ENCODE measurements at places on chromosomes 6 and 20.

DNA sequence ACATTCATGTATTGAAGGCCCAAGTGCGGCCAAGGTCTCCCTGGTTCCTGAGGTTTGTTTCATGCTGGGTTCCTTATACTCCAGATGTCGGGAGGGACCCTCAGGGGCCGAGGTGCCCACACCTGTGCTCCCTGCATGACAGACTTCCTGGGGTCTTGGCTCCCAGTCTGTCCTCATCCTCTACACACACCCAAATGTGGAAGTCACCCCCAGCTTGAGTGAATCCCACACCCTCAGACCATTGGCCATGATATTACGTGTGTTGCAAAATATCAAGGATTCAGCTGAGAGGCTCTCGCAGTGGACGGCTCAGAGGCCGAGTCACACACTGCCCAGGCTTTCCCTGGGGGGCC, 82.2 kb upstream of the DUSP22 start:
- DNase-seq: no peak

- DNase-seq: no peak
These were observed 6.5 kb downstream of the DDR1 start for GRCh38 chr6:30890646-30891449.

DNA sequence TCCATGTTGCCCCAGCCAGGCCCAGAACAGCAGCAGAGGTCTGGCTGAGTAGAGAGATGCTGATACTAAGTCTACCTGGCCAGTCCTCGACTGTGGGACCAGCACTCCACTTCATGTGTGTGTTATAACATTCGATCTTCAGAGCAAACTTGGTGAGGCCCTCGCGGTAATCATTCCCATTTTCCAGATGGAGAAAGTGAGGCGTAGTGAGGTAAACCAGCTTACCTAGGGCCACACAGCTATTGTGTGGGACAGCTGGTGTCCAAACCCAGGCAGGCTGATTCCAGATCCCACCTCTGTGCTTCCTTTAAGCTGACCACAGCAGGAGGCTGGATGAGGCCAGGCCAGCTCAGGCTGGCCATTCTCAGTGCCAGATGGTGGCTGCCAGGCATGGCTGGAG, 47.7 kb upstream of the SLC32A1 start:
- no peak for DNase-seq

DNA sequence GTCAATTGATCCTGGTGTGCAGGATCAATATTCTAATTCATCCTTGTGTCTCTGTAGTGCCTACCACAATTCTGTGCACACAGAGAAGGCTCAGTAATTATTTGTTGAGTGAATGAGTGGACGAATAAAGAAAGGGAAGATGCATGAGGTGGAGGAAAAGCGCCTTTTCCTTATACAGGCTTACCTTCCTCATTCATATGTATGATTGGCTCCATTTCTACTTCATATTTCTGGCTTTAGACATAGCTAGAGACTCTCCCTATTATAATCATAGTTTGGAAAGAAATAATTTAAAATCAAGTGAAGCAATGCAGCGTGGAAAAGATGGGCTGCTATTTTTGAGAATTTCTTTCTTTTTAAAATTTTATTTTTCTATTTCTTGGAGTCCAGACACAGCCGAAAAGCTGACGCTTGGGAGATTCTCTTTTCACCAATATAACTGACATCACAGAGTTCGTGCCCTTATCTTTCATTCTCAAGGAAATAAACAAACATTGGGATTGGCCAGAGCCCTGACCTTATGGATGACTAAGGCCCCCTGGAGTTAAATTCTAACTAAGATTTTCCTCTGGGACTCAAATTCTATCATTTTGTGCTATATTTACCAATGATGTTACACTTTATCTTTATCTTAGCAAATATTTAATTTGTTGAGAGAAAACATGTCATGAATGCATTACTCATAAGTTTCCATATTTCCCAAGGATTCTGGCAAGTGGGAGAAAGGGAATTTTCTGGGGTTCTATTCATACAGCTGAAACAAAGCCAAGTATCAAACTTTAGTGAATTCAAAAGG, 48.1 kb downstream of the PRL start:
- DNase-seq: no peak

DNA sequence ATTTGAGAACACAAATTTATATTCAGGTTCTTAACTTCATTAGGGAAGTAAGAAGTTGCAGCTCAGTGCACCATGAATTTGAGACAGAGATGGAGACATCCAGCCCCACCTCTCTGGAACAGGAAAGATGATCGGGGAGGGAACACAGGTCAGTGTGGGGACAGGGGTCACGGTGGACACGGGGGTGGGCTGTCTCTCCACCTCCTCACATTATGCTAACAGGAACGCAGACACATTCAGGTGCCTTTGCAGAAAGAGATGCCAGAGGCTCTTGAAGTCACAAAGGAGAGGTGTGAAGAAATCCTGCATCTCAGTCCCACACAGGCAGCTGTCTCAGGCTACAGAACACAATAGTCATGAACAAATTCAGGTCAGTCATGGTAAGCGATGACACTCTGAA, 3.1 kb downstream of the HLA-C start:
- no peak for DNase-seq

GRCh38 chr6:130982135-130982534, 80.9 kb downstream of the EPB41L2 start:
- no peak for DNase-seq

- no peak for DNase-seq
These were observed 249.1 kb downstream of the FOXC1 start for GRCh38 chr6:1858859-1859258.

- DNase-seq: no peak
These were observed 10.4 kb downstream of the SERPINB6 start for GRCh38 chr6:2960935-2961334.

GRCh38 chr6:20271818-20272217, 59.5 kb upstream of the MBOAT1 start:
- no peak for DNase-seq

- DNase-seq: no peak
These were observed 51.1 kb downstream of the RALGAPB start for GRCh38 chr20:38523697-38524096.

GRCh38 chr6:96844530-96844929, 7.3 kb upstream of the GPR63 start:
- DNase-seq: no peak

DNA sequence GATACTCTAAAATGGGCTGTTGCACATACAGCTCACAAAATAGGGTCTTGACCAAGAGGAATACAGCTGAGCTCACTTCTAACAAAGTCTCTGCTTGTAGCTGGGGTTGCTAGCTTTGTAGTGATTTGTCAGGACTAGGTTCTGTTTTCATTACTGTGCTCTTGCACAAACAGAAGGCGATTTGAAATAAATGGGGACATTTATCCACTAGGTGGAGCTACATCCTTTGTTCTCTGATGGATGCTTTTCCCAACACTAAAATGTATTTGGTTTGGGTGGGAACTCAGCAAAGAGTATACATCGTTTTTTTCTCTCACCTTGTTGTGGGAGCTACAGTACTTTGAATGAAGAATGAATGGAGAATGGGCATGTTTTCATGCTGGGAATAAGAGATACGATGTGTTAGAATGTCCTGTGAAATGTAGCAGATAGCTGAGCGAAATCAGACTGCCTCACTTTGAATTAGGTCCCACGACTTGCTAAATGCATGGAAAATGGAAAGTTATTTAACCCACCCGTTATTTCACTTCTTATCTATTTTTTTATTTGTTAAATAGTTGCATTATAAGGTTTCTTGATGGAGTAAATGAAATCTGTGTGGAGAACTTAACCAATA, 494.7 kb upstream of the MAP3K7 start:
- no peak for DNase-seq

- no peak for DNase-seq
These were observed 717 bp downstream of the CSNK2A1 start for GRCh38 chr20:542777-543368.

DNA sequence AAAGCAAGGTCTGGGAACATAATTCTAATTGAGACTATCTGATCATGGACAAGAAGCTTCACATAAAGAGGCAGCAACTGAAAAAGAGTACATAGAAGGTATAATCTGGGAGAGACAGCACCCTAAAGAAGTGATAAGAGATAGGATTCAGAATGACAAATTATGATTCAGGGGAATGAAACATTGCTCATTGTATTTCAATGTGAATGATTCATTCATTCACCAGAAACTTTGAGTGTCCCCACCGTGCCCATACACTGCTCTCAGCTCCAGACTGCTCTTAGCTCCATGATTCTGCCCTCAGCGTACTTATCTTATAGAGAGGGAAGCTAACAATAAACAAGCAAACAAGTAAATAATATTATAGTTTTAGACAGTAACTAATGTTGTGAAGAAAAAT, 329.3 kb upstream of the IRAK1BP1 start:
- no peak for DNase-seq

DNA sequence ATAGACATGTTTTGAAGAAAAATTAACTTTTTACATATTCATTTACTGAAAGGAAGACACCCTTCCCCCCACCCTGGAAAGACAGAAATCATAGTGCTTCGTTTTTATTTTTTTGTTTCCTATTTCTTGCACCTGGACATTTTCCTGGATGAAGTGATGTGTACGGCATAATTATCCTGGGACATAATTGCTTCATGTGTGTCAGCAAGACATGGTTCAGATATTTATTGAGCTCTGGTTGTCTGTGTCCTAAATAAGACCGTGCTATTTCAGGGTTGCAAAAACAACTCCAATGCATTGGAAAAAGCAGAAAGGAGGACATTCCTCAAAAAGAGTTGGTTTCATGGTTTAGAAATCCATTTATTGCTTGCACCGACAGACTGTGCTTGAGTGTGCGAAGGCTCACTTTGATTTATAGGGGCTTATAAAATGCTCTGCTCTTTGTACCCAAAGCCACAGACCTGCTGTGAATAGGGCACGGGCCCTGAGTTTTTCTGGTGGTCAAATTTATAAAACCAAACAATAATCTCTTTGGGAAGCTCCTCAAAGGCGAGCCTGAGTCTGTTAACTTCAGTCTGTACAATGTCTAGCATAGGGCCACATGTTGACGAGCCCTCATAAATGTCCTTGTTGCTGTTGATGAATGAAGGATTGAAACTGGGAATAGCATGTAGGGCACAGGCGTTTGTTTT, 179.5 kb downstream of the SOX4 start:
- no peak for DNase-seq
